Activated naive CD8-positive, alpha-beta T cell treated with anti-CD3 and anti-CD28 coated beads, Interleukin-2, amount 10 ng/mL, durations not matched to agents 7 days and 5 days (primary cell): ENCODE measurements at places on chromosomes 1 and 21.

DNA sequence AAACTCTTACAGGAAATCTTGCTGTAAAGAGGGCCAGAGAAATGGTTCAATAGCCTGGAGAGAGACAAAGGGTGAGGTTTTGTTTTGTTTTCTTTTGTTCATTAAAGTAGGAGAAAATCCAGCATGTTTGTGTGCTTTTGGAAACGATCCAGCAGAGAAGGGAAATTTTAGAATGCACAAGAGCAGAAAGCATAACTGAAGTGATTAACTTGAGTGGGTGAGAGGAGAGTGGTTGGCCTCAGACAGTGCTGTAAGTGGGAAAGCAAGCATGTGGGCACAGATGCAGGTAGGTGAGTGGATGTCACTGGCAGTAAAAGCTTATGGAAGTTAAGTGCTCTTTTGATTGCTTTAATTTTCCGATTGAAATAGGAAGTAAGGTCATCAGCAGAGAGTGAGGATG, 50.2 kb downstream of the EEIG2 start:
- no peak for DNase-seq

DNA sequence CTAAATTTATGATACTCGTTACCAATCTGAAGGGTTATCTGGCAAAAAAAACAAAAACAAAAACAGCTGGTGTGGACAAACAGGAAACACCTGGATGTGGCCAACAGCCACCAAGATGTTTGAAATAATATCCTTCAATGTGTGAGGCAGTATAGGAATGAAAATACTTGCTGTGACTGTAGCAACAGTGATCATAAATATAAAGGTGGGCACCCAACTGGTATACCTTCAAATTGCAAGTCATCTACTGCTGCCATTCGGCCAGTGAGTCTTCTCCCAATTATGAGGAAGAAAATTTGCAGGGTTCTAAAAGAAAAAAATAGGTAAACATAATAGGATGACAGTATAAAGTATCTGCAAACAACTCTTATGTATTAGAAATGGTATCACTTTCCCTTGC, 916 bp downstream of the YIPF1 start:
- no peak for DNase-seq

DNA sequence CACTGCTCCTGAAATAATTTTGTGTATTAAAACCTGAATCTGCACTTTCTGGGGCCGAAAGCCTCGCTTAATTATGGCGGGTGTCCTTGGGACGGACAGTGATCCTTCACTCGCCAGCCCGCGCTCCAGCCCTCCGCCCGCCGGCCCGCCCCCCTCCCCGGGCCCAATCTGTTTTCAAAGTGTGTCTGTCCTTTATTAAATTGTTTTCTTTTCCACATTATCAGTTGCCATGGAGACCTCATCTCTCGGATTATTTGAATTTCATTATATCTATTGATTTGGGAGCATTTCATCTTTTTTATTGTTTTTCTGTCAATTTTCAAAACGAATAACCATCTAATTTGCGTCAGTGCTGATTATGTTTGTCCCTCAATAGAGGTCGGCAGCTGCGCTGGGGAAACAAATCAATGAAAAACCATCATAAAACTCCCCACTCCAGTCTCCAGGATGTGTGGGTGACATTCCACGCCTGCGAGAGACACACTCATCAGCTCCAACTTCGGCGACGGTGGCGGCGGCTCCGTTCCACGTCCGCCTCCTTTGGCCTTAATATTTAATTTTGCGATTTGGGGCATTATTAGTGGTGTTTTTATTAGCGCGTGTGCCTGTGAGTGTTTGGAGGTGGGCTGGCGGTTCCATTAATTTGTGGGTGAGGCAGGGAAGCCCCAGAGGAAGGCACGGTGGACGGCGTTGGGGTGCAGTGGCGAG, 123.9 kb downstream of the CASZ1 start:
- DNase-seq: no peak

DNA sequence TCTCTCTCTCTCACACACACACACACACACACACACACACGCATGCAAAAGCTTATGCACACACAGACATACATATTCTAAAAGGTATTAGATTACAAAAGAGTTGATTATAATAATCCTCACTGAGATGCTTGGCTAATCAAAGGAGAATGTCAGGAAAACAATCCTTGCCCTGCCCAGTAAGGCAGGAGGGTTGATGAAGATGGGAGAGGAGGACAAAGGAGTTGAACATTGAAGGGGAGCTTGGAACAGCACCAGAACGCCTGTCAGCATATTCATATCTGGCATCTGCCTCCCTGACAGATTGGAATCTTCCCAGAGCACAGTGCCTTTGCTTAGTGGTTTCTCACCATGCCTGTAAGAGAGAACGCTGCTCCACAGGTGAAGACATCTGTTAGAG, 68.6 kb upstream of the PALMD start:
- no peak for DNase-seq

GRCh38 chr1:226510453-226510852, 38.1 kb upstream of the STUM start:
- DNase-seq: no peak

GRCh38 chr1:78351551-78352216, 139.1 kb upstream of the PTGFR start:
- no peak for DNase-seq

DNA sequence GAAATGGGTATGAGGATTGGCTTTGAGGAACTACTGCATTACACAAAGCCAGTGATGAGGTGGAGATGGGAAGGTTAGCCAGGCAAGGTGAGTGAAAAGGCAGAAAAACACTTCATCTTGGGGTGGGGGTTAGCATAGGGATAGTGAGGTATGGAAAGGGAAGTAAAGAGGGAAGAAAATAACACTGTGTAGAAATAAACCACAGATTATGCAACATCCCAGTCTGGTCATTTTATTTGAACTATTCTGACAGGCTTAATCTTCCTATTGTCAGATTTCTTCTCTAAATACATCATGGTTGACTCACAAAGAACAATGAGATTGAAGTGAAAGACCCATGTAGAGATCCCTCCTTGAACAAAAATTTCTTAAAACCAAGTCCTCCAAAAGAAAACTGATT, 640.2 kb downstream of the PTPRC start:
- no peak for DNase-seq

GRCh38 chr1:8133657-8134430, 107.7 kb upstream of the ERRFI1 start:
- no peak for DNase-seq

GRCh38 chr1:156646738-156647211, 4.9 kb downstream of the BCAN start:
- peak; percentile 26 for DNase-seq

DNA sequence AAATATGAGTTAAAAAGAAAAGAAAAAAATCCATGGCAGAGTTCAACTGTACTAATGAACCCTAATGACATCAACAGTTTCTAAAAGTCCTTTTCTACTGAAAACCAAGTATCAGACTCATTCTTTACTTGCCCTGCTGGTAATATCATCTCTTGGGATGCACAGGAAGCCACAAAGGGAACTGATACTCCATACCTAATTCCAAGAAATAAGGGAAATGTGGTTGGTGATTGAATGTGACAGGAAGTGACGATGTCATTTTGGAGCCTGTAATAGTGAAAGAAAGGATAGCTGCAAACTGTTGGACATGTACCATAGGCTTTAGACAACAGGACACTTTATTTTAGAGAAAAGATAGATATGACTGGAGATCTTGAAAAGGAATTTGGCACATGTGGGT, 98.7 kb upstream of the VAV3 start:
- DNase-seq: no peak

DNA sequence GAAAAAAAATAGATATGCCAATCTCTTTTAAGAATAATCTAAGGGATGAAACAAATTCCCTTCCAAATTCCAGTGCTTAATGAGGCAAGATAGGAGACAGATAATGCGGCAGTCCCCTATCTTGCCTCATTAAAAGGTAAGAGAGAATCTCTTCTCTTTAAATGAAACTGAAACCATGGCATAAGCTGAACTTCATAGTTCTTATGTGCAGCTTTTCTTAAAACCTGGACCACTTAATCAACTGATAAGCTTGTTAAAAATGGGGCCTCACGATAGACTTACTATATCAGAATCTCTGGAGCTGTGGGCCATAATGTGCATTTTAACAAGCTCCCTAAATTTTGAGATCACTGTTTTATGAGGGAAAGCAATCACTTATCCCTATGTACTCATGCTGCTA, 79.2 kb downstream of the NIBAN1 start:
- no peak for DNase-seq

- DNase-seq: no peak
These were observed 42.0 kb upstream of the PADI1 start for GRCh38 chr1:17162941-17163340.

DNA sequence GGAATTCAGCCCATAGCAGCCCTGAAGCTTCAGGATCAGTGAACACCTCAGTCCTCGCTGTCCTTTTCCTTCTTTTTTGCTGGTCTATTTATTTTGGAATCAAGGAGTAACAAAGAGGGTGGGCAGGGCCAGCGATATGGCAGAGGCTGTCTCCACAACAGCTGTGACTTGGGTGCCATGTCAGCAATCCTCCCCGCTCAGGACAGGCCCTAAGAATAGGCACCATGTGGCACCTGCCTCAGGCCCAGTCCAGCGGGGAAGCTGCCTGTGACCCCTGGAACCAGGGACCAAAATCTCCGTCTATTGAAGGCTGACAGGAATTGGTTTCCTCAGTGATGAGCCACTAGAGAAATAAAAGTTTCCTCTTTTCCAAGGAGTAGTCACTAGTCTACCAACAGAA, 58.6 kb upstream of the TNR start:
- no peak for DNase-seq

- no peak for DNase-seq
These were observed 283.5 kb downstream of the S1PR1 start for GRCh38 chr1:101520302-101520701.
